ENCODE measurements at places on chromosomes 13 and 19. TPM values are rescaled to one million over a fixed set of nuclear protein-coding genes. Genes with fewer than 3 reads are reported as not detected.

RAB20 gene
- 24.7 TPM for total RNA-seq

LILRA1 gene
- not detected for total RNA-seq

FAM216B gene
- total RNA-seq: 0.16 TPM

FOSB gene
- 7.4 TPM for total RNA-seq

CGB1 gene
- total RNA-seq: not detected

TMEM221 gene
- 0.13 TPM for total RNA-seq

DMKN gene
- total RNA-seq: 15.9 TPM

DNAAF3 gene
- not detected for total RNA-seq

FUT2 gene
- not detected for total RNA-seq

NCAN gene
- 0.08 TPM for total RNA-seq

RAVER1 gene
- 38.0 TPM for total RNA-seq

IFNL1 gene
- not detected for total RNA-seq

C1QTNF9B gene
- not detected for total RNA-seq

KLK11 gene
- total RNA-seq: not detected

SPRY2 gene
- 19.0 TPM for total RNA-seq

LATS2 gene
- 15.5 TPM for total RNA-seq

ABCC4 gene
- 24.5 TPM for total RNA-seq

PLVAP gene
- not detected for total RNA-seq

PLK5 gene
- total RNA-seq: not detected

TMEM238 gene
- 0.39 TPM for total RNA-seq

TNNT1 gene
- total RNA-seq: 20.3 TPM

ISYNA1 gene
- 55.7 TPM for total RNA-seq

IGLON5 gene
- total RNA-seq: 1.8 TPM

KLK14 gene
- total RNA-seq: not detected

SUGP2 gene
- total RNA-seq: 20.0 TPM

ZNF99 gene
- not detected for total RNA-seq

OR7D2 gene
- under 0.01 TPM for total RNA-seq

PCDH20 gene
- 11.4 TPM for total RNA-seq

LPAR2 gene
- 0.65 TPM for total RNA-seq

GNG7 gene
- total RNA-seq: not detected

ZNF418 gene
- 1.7 TPM for total RNA-seq

IL4I1 gene
- total RNA-seq: not detected

ZNF730 gene
- 1.8 TPM for total RNA-seq

All from epithelial cell of alveolus of lung (primary cell).